ENCODE measurements at places on chromosomes 12 and 14.

DNA sequence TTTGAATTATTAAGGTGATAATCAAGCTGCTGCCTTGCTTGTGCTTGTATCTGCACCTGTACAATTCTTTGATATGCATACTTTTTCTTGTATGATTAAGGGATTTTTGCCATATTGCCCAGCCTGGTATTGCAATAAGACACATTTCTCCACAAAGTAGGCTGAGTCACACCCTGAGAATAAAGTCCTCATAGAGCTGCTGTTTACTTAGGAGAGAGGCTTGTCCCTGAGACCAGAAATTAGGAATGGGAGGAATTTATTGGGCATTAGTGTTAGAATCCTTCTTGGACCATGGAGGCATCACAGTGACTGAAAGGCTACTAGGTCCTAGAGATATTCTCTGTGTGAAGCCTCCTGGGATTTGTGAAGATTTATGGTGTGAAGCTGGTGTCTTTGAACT, 506.8 kb upstream of the FBXO33 start:
- DNase-seq: no peak

- no peak for DNase-seq
Measured at GRCh38 chr12:113142173-113142885, 6.8 kb upstream of the RASAL1 start.

GRCh38 chr14:102028733-102029132, 58.1 kb downstream of the HSP90AA1 start:
- no peak for DNase-seq

DNA sequence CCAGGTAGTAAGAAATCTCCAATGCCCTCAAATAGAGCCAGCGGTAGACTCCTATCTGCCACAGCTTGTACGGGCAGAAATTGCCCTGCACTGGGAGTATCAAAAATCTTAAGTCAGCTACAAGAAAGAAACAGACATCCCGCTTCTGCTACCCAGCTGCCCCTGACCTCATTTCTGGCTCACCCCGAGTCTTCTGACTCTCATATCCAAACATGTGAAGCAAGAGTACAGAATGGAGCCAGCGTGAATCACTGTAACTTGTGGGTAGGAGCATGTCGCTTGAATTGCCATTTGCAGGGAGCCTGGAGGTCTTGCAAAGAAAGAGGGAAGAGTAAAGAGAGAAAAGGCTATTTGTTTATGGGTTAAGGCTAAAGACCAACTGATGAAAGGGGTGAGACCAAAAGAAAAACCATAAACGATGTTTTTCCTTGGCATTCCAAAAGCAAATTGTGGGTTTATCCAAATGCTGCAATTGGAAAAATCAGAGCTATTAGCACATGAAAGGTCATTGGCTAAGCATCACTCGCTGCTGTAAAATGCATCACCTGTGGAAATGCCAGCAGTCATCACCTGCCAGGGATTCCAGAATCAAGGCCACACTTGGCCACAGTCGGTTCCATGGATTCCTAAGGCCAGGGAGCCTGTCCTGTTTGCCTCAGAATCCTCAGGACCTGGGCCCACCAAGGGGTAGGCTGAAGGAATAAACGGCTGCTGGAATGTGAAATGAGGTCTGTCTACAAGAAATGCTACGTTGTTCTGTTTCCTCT, 86.6 kb downstream of the FOXN3 start:
- DNase-seq: no peak

GRCh38 chr14:77950371-77951063, 150.6 kb downstream of the ADCK1 start:
- no peak for DNase-seq

DNA sequence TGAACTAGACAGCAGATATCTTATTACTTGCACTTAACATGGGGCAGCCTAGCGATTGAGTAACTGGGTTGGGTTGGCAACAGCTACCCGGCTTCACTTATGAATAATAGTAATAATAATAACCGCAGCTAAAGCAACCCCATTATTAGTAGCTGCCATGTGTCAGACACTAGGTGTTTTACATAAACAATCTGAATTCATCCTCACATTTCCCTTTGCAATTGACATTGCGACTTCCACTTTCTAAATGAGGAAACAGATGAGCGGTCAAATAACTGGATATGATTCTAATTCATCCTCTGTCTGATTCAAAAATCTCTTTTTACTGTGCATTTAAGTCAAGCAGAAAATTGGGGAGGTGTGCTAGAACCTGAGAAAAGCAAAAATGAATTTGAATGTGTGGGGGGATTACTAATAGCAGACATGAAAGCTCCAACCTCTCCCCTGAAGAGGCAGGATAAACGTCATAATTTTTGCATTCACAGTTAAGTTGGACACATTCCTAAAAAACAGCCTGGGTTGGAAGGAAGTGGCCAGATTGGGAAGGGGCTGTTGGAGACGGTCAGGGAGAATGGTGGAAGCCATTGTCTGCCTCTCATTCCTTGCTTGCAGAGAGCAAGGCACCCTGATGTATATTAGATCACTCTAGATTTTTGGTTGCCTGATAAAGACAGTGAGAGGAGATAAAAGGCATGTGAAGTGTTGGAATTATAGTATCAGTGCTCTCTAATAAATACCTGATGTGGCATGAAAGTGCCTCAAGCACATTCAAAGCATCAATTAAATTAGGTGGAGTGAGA, 13.1 kb downstream of the EMP1 start:
- DNase-seq: peak; percentile 28

- DNase-seq: no peak
Measured at GRCh38 chr12:11838403-11838802, 188.9 kb downstream of the ETV6 start.

- no peak for DNase-seq
Measured at GRCh38 chr12:58894040-58894439, 26.3 kb downstream of the LRIG3 start.

GRCh38 chr12:124053851-124054250, 80.8 kb downstream of the ZNF664 start:
- peak; percentile 77 for DNase-seq

DNA sequence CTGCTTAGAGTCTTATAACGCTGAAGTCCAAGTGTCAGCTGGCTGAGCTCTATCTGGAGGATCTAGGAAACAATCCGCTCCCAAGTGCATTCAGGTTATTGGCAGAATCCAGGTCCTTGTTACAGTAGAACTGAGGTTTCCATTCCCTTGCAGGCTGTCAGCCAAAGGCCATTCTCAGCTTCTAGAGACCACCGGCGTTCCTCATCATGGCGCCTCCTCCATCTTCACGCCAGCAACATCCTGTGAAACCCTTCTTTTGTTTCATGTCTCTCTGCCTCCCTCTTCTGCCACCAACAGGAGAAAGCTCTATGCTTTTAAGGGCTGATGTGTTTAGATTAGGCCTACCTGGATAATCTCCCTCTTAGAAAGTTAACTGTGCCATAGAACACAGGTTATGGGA, 133.0 kb upstream of the RASSF8 start:
- peak; percentile 82 for DNase-seq

Measured in left forelimb (tissue), 1 donor.